ENCODE measurements at places on chromosomes 11 and 22.

DNA sequence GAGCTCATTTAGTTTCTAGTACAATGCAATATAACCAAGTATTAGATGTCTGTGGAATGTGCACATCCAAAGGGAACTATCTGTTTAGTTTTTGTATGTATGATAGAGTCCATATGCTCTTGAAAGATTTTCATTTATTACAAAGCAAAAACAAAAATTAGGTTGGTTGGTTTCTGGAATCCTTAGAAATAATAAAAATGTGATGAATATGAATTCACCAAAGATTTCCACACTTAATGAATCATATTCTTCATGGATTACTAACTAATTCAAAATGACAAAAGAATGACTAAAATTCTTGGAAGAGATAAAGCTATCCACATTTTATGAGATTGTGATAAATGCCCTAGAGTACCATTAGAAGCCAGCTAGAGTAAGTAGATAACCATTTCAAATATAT is 261.1 kb downstream of the SBF2 start:
- DNase-seq = no peak

DNA sequence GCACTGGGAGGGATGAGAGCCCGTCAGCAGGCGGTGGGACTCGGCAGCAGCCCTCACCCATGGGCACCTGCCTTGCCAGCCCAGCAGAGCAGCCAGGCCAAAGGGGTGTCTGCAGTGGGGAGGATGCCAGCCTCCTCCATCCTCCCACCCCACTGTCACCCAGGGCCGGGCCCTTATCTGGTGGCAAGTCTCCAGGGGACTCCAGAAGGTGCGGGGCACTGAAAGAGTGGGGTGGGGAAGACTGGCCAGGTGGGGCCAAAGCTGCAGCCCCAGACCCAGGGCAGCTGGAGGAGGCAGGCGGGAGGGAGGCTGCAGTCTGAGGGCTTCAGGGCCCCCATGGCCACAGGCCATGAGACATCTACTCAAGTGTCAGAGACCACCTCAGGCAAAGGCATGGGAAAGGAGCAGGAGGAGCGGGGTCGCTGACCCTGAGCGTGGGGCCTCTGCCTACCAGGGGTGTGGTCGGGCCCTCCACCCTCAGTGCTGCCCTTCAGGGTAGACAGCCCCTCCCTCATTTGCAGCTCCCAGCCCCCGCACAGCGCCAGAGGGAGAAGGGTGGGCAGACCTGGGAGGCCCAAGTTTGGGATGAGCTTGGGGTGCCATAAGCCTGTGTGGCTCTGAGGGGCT is 3.5 kb downstream of the DGCR6L start:
- DNase-seq = peak; percentile 56

DNA sequence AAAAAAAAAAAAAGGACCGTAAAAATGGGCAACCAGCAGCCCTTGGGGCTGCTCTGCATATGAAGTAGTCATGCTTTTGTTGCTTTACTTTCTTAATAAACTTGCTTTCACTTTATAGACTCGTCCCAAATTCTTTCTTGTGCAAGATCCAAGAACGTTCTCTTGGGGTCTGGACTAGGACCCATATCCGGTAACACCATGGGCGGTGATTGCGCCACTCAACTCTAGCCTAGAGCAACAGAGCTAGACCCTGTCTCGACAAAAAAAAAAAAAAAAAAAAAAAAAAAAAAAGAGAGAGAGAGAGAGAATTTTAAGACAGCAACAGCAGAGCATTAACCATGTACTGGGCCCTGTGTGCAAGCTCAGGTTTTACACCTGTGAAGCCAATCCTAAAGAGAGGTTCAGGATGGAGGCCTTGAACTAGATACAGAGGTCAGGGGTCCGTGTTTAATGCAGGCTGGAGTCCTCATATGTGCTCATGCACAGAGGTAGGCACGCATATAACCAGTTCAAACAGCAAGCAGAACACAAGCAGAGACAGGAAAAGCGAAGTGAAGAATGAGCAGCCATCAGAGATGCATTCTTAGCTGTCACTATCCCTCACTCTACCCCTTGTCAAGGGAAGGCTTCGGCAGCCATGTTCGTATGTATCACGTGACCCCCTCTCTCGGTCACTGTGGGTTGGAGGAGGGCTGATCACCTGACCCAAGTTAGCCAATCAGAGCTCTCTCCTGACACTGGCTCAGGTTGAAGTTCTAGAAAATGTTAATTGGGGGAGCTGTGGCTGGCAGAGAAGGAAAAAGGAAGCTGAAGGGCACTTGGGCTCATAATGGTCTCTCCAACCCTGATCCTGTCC is 16.7 kb upstream of the SYT12 start:
- DNase-seq = no peak

DNA sequence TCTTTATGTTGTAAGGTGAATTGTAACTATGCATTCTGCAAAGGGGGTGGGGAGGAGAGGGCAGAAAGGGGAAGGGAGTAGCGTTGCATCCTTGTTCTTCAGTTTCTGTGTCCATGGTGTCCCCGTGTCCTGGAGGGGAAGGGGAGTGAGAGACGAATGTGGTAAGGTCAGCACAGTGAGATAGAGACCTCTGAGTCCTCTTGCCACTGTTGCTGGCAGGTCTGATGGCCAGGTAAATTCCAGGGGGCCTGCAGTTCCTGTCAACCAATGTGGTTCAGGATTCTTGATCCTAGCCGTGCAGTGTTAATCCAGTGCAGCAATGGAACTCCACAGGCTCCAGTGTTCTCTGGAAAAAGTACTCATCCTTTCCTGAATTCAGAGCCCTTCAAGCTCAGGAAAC is 14.6 kb upstream of the ADSL start:
- no peak for DNase-seq

GRCh38 chr22:47645923-47646322 is 883.5 kb downstream of the TBC1D22A start:
- no peak for DNase-seq

GRCh38 chr11:125257190-125257579 is 92.6 kb downstream of the PKNOX2 start:
- DNase-seq = no peak

- DNase-seq = no peak
These were observed 135.5 kb downstream of the NOX4 start for GRCh38 chr11:89355646-89356045.

GRCh38 chr11:10076458-10077141 is 217.4 kb downstream of the SBF2 start:
- no peak for DNase-seq

GRCh38 chr11:3170756-3171650 is 5.9 kb upstream of the OSBPL5 start:
- DNase-seq = no peak

- no peak for DNase-seq
These were observed 11.4 kb downstream of the DGAT2 start for GRCh38 chr11:75779960-75780359.

DNA sequence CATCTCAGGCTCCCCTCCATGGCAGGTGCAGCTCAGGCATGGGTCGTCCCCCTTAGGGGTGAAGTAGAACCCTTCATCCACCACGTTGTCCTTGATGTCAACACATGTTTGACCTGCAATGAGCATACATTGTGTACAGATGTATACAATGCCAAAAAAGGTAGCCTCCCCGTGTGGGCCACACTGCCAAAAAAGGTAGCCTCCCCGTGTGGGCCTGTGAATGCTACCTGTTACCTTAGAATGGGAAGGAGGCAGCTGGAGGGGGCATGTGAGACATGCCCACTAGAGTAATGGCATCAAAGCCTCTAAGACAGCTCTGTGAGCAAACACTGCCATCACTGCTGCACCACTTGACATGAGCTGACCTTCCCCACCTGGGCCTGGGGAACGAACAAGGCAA is 73.7 kb downstream of the DGCR2 start:
- no peak for DNase-seq

DNA sequence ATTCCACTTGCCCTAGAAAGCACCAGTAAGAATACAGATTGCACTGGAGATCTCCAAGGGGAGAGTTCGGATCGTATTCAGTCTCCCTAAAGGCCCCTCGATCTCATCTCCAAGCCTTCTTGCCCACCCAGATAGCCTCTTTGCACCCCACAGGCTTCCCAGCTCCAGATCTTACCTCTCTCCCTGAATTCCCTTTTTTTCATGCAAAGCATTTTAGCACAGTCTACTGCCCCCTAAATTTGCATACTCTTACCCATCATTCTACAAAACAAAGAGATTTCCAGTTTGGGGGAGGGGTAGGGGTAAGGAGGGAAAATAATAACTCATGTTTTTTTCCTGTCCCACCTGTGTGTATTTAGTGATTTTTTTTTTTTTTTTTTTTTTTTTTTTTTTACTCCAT is 105.2 kb downstream of the NAV2 start:
- no peak for DNase-seq

DNA sequence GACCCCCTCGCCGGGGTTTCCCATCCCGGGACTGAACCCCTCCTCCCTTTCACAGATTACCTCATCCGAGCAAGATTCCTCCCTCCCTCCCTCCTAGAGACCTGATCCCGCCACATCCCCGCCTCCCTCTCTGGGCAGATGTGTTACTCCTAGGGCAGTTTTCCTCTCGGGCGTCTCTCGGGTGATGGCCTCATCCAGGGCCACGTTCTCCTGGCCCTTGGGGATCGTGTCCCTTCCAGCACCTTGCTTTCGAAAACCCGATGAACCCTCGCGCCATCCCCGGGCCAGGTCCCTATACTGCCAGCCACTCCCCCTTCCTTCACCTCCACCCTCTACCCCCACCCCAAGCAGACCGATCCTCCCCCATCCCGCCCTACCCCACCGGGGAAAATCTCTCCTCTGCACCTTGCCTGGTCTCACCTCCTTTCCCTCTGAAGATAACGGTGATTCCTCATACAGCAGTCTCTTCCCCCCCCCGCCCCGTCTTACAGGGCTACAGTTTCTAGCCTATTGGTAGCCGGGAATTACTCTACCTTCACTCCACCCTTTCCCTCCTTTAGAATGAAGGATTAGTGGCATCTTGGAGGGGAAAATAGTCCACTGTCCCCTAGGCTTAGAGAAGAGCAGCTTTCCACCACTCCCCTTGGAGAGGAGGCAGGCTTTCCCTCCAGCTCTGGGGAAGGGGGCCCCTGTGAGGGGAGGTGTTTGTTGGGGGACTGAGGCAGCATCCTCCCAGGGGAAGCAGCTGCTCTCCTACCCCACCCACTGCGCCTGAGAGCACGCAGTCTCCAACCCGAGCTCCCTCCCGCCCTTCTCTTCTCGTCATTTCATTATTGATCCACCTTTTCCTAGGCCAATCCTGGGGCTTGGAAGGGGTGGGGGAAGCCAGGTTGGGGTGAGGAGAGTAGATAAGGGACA is 1.2 kb downstream of the KMT2A start:
- DNase-seq = peak; percentile 77

DNA sequence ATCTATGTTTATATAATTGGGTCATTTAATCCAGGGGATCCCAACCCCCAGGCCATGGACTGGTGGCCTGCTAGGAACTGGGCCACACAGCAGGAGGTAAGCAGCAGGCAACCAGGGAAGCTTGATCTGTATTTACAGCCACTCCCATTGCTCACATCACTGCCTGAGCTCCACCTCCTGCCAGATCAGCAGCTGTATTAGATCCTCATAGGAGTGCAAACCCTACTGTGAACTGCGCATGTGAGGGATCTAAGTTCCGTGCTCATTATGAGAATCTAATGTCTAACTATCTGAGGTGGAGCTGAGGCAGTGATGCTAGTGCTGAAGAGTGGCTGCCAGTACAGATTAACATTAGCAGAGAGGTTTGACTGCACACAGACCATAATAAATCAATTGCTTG is 32.8 kb downstream of the MS4A2 start:
- DNase-seq = no peak

- DNase-seq = no peak
These were observed 98.4 kb downstream of the TP53I11 start for GRCh38 chr11:44852159-44852747.

DNA sequence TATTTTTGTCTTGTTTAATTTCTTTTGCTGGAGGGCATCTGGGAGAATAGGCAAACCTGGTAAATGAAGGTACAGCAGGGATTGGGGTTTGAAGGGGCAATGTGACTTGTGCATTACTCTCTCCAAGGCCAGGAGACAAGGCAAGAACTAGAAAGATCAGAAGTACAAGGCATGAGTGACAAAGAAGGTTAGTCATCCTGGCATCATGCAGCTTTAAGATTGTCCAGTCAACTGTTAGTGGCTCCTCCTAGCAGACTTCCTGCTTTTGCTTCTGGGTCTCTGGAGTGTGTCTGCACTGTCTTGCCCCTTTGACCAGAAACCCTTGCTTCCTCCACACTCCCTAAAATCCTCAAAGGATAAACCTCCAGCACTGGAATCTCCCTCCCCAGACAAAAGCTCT is 27.2 kb upstream of the GLYATL1 start:
- DNase-seq = no peak

DNA sequence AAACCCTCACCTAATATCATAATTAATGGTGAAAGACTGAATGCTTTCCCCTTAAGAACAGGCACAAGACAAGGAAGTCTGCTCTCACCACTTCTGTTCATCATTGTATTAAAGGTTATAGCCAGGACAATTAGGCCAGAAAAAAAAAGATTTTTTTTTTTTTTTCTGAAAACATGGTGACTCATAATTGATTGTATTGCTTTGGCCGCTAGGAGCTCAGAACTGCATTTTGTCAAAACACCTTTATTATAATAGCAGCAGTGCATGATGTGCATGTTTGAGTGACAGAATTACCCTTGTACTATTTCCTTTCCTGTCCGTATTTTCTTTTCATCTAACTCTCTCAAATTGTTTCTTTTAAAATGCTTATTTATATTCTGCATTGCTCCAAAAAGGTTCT is 98.1 kb downstream of the RNF169 start:
- no peak for DNase-seq

DNA sequence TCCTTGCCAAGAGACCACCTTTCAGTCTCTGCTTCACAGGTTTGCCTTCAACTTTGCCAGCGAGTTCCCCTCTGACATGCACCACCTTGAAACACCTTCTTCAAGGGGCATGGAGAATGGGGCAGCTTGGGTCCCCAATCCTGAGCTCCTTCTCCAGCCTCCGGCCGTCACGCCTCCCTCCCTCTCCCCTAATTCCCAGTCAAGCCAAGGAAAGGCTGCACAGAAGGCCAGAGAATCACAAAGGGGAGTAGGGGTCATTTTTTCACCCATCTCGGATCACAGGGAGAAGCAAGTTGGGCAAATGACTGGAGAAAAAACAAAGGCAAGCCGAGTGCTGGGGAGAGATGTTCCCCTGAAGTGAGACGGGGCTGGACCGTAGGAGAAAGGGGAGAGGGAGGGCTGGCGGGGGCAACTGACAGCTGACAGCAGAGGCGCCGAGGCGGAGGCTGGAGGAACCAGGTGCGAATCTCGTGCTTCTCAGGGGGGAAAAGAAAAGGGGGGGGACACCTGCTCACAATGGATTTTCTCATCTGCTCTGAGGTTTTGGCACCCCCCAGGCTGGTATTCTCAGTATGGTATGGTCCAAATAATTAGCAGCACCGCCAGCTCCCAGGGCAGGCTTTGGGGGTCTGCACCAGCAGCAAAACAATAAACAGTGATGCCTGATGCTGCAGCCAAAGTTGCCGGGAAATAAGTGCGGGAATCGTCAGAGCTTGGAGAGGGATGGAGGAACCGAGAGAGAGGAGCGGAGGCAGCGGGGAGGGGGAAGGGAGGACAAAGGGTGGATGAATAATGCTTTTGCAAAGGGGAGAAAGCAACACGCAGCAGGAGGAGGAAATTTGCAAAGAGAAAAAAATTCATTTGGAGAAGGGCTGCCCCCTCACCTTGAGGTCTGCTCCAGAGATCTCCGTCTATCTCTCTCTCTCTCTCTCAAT is 644 bp downstream of the YPEL4 start:
- no peak for DNase-seq

Data from ascending aorta (tissue), 2 donors.